HT-29 (cell line): ENCODE measurements at places on chromosomes 11 and 22.

- no peak for DNase-seq
Observed at GRCh38 chr11:3859373-3859881, 4.0 kb downstream of the STIM1 start.

GRCh38 chr11:78860720-78861422, 286.2 kb upstream of the NARS2 start:
- DNase-seq, result peak; percentile 15

DNA sequence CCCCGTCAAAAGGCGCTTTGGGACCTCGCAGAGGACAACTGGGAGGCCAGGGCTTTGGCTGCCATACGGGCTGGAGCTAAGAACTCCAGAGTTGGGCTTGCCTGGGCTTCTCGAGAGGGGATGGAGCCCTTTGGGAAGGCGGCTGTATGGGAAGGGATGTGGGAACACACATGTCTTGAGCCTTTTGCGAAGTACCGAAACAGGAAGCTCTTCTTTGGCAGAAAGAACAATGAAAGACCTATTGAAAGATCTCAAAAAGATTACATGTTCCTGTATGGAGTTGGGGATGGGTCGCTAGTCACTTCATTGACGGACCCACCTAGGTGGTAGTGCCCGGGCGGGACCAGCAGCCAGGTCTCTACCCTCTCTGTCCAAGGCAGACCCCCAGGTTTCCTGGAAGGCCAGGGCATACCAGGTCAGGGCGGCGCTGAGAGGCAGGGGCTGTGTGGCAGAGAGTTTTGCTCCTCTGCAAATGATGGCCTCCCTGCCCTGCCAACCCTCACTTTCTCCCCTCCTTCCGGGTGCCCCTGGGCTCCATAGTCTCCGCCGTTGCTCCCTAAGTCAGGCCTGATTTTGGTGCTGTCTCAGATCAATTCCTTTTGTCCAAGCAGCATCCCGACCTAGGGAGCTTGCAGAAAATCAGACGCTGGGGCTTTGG, 1.0 kb downstream of the ST14 start:
- peak; percentile 76 for DNase-seq

GRCh38 chr11:27420722-27421572, 51.6 kb downstream of the LGR4 start:
- no peak for DNase-seq

GRCh38 chr11:103946793-103947545, 89.5 kb upstream of the DDI1 start:
- DNase-seq, result no peak

GRCh38 chr22:50473088-50473487, 1.7 kb downstream of the SBF1 start:
- no peak for DNase-seq

GRCh38 chr22:23970816-23971486, 3.3 kb downstream of the DDT start:
- no peak for DNase-seq

- DNase-seq, result no peak
Observed at GRCh38 chr22:49012712-49013395, 814.8 kb downstream of the BRD1 start.

- peak; percentile 87 for DNase-seq
Observed at GRCh38 chr22:29581799-29582198, 886 bp upstream of the NIPSNAP1 start.

DNA sequence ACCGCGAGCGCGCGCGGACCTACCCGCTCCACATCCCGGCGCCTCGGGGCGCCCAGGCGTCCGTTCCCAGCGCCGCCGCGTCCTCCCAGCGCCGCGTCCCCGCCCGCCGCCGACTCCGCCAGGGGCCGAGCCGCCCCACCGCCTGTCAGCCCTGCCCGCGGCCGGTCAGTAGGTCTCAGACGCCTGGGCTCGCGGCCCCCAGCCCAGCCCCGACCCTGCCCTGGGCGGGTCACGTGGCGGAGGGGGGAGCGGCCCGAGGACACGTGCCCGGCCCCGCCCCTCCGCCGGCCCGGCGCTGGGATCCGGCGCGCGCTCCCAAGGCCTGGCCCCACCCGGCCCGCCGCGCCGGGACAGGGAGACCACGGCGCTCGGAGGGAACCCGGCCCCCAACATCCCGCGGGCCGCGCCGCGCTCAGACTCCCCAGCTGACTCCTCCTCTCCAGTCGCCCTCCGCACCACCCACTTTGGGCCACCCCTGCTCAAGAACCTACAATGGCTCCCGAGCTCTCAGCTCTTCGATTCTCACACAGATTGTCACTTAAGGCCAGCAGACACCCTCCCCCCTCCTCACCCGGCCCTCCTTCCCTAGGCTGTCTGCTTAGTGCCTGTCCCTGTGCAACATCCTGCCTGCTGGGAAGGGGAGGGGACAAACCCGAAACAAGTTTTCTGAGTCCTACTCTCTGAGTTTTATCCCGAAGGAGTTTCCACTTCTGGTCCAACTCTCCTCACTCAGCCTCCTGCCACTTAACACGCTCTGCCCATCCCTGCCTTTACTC, at the start of gene RAB3IL1:
TSS of gene RAB3IL1 (minus strand) at position 233 of the 776 bp plus-strand sequence. CDS start at position 34, 199 bp downstream.
- no peak for DNase-seq

DNA sequence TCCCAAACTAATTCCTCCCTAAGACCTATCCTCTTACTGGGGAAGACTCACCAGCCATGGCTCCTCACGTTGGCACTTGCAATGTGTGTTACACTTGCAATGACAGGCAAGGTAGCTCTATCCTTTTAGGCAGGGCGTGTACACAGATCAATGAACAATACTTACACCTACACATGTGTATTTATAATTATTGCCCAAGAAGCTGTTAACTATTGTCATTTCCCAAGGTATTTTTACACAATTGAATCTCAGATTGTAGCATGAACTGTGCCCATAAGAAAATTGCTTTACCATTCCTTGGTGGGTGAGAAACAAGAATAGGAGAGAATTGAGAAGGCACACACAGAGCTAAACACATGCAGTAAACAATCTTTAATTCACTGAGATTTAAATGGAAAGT, at the start of gene CARD18:
TSS of gene CARD18 (minus strand) at position 101 of the 400 bp plus-strand sequence. CDS start at position 58, 43 bp downstream.
- no peak for DNase-seq

DNA sequence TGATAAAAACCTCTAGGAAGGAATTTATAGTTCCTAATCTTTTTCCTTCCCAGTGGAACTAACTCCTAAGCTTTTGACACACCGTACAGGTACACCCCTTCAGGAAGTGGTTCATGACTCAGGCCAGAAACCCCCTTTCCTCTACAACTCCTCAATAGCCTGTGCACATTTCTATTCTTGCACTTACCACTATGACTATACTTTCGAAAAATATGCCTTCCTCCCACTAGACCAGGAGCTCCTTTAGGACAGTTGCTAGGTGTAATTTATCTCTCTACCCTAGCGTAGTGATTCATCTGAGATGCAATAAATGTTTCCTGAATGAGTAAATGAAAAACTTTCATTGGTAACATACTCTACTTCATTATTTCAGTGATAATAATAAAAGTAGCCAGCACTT, 14.5 kb downstream of the MAP6 start:
- no peak for DNase-seq

DNA sequence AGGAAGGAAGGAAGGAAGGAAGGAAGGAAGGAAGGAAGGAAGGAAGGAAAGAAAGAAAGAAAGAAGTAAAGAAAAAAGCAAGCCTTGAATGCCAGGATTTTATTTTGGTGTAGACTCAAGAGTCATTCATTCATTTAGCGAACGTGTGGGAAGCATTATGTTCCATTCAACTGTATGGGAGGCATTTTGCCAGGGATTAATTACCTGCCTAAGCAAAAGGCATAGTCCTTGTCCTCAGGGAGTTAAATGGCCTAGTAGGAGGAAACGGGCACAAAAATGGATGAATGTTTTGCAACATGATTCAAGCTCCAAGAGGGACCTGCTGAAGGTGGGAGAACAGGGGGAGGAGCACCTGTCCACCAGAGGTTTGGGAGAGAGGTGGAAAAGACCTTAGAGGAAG, 16.2 kb upstream of the ZNRF3 start:
- no peak for DNase-seq

GRCh38 chr11:106238704-106239360, 161.4 kb downstream of the AASDHPPT start:
- no peak for DNase-seq

- no peak for DNase-seq
Observed at GRCh38 chr11:130211144-130211543, 51.6 kb downstream of the ST14 start.

DNA sequence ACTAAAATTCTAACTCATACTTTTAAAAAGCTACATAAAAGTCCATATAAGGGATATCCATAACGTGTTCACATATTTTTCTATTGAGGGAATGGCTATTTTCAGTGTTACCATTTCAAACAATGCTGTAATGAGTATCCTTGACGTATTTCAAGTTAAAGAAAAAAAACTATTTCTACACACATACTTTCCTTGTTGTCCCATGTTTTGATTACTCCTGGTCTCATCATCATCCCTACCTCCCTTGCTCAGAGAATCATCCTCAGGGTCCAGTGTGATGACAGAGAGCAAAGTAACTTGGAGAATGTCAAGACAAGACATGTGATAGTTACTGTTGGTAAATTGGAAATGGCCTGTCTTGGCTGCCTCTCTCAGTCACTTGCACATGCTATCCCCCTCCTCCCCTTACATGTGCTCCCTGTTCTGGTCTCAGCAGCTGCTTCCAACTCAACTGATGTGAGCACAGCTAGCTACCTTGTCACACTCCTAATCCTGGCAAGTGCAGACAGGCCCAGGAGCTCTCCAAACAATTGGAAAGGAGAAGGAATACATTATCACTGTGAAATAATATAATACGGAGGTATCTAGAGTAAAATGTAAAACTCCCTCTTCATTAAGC, 21.8 kb downstream of the NUMA1 start:
- no peak for DNase-seq

DNA sequence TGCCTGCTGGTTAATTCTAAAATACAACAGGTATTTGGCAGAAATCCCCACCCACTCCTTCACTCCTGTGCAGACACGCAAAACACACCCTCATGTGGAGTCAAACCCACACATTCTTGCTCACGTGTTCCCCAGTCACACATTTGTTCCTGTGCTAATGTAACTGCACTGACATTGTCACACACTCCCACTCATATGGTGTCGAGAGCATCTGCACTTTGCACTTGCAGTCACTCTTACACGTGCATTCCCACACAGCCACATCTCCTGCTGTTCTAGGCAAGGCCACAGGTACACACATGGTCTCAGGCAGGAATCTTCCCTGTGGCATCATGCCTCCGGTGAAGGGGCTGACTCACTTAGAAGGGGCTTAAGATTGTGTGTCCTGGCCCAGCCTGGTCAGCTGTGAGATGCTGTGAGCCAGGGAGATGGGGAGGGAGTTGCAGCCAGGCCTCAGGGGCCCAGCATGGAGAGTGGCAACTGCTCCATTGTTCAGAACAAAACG, 395.0 kb downstream of the TENM4 start:
- DNase-seq, result no peak

DNA sequence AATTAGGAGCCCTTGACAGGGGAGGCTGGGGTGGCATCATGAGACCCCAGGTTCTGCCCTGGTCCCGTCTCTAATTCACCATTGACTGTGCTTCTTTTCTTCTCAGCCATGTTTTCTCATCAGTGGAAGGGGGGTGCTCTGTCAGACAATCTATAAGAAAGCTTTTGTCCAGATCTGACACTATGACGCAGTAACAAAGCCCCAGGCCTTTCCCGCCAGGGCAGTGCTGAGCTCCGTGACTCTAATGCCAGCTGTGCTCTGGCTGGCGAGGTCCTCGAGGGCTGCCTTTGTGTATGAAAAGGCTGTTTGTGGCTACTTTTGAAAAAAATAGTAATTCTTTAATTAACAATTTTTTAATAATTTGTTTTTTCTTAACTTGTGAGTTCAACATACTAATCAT, 3.2 kb downstream of the CD6 start:
- DNase-seq, result no peak

- no peak for DNase-seq
Observed at GRCh38 chr11:65298131-65298535, 16.5 kb upstream of the CDC42EP2 start.

DNA sequence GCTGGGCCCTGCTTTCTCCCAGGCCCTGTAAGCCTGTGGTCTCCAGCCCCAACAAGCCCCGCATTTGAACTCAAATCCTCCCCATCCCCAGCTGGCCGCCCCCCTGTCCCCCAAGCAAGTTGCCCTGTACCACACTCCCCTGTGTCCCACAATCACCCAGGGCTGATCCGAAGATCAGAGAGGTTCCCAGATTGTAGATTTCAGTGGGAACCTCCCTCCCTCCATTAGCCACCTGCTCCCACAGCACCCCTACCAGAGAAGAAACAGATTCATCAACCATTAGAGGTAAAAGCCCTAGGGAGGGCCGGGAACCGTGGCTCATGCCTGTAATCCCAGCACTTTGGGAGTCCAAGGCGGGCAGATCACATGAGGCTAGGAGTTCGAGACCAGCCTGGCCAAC, 107.5 kb downstream of the FEZ1 start:
- DNase-seq, result no peak

- DNase-seq, result no peak
Observed at GRCh38 chr11:78019808-78020207, 3.3 kb downstream of the KCTD14 start.

- DNase-seq, result no peak
Observed at GRCh38 chr11:59225017-59225416, 12.3 kb upstream of the MPEG1 start.

- DNase-seq, result peak; percentile 23
Observed at GRCh38 chr22:31646186-31647019, 15.6 kb downstream of the PISD start.

- DNase-seq, result peak; percentile 23
Observed at GRCh38 chr22:48702573-48703264, 1125.0 kb downstream of the BRD1 start.

GRCh38 chr11:114924042-114924441, 245.7 kb downstream of the NXPE2 start:
- no peak for DNase-seq

- no peak for DNase-seq
Observed at GRCh38 chr22:32324505-32325415, 32.9 kb upstream of the RFPL3 start.

- DNase-seq, result no peak
Observed at GRCh38 chr22:47260551-47260950, 498.1 kb downstream of the TBC1D22A start.

DNA sequence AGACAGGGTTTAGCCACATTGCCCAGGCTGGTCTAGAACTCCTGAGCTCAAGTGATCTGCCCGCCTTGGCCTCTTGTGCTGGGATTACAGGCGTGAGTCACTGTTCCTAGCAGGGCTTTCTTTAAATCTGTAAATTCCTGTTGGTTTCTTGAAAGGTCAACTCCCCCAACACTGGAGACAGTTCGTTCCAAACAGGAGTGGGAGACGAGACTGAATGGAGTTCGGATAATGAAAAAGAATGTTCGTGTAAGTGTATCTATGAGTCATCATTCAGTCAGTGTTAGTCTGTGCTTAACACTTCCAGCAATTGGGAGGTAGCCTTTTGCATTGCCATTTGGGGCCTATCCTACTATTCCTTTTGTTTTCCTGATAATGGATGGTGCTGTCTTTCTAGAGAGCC, 10.0 kb upstream of the BACE1-AS start:
- no peak for DNase-seq

- DNase-seq, result peak; percentile 22
Observed at GRCh38 chr11:76824083-76824939, 36.4 kb upstream of the ACER3 start.

- DNase-seq, result no peak
Observed at GRCh38 chr11:119671051-119671450, 57.9 kb downstream of the NECTIN1 start.
